ENCODE measurements at places on chromosomes 1 and 21.

- no peak for DNase-seq
Observed at GRCh38 chr1:186060226-186060625, 314.8 kb downstream of the TPR start.

GRCh38 chr21:37435120-37435519 lies 68.5 kb downstream of the DYRK1A start:
- peak; percentile 36 for DNase-seq

GRCh38 chr21:26849428-26850115 lies 4.4 kb upstream of the ADAMTS1 start:
- no peak for DNase-seq

- no peak for DNase-seq
Observed at GRCh38 chr1:156233426-156234127, 8.4 kb upstream of the BGLAP start.

- no peak for DNase-seq
Observed at GRCh38 chr1:209319549-209319948, 264.0 kb upstream of the CAMK1G start.

GRCh38 chr1:184417916-184418315 lies 31.1 kb downstream of the C1orf21 start:
- DNase-seq: no peak

- no peak for DNase-seq
Observed at GRCh38 chr1:238592621-238593020, 701.9 kb upstream of the ZP4 start.

Measured in activated T-cell treated with anti-CD3 and anti-CD28 coated beads, Interleukin-2, amount 50 U/mL, for 72 hours (primary cell).